Naive thymus-derived CD8-positive, alpha-beta T cell (primary cell): ENCODE measurements at places on chromosomes 5 and 9.

DNA sequence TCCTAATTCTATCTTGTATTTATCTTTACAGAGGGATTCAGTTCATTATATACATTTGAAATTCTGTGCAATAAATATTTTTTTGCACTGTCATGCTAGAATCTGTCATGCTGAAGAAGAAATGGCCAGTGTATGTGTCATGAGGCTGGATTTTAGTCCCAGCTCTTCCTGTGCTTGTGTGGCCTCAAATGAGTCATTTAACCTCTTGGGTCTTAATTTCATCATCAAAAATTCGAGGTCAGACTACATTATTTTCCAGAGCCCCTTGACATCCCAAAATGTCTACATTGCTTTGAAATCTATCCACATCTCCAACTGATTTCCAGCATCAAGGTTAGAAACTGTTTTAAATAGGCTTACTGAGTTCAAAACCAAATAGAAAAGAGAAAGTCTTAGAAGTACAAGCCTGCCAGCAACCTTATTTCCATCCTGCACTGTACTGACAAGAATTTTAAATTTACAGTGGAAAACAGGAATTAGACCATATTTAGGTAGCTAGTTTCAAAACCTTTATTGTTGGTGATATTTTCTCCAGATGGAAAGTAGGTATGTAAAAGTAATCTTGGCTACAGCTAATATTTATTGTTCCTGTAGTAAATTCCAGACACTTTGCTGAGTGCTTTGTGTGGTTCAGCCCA lies 96.7 kb upstream of the MAMDC2 start:
- no peak for DNase-seq

DNA sequence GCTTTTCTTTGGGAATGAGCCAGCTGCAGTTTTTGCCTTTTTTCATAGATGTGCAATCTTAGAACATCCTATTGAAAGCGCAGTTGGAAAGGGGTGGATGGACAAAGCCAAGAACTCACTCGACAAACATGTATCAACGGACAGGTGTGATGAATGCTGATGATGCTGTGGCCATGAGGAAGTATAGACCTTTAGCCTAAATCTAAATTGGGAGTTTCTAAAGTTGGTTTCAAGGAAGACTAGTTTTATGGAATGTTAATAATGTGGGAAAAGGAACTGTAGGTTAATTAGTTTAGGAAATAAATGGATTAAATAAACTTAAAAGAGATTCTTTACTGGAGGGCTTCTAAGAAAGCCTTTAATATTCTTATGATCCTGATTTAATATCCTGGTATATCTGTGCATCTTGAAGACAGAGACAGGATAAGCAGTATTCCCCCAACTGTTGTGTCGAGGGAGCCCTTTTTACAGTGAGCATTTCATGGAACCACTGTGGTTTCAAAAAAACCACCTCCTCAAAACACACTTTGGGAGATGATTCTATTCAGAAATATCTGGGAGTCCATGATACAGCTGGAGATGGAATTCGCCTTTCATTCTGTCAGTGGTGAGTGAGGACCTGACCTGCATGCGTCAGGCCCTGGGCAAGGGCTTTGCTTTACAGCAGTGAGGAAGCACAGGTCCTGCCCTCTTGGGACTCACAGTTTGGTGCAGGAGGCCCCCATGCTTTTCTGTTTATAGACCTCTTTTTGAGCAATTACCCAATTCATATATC lies 82.6 kb downstream of the AOPEP start:
- DNase-seq = no peak

GRCh38 chr5:54743997-54744788 lies 226.6 kb downstream of the SNX18 start:
- peak; percentile 8 for DNase-seq

DNA sequence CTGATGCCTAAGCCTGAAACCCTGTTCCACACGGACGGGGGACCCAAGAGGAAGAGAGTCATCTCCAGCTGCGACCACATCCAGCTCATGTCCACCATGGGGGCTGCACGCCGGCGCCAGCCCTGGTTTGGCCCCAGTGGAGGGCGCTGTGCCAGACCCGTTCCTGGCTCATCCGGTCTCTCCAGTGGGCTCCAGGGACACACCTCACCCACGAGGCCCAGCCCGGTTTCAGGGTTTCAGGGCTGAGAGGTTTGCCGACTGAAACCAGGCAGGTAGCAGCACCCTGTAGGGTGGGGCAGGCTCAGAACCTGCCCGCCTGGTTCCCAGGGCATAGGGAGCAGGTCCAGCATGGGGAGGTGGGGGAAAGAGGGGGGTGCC lies 71.4 kb upstream of the STXBP1 start:
- no peak for DNase-seq

DNA sequence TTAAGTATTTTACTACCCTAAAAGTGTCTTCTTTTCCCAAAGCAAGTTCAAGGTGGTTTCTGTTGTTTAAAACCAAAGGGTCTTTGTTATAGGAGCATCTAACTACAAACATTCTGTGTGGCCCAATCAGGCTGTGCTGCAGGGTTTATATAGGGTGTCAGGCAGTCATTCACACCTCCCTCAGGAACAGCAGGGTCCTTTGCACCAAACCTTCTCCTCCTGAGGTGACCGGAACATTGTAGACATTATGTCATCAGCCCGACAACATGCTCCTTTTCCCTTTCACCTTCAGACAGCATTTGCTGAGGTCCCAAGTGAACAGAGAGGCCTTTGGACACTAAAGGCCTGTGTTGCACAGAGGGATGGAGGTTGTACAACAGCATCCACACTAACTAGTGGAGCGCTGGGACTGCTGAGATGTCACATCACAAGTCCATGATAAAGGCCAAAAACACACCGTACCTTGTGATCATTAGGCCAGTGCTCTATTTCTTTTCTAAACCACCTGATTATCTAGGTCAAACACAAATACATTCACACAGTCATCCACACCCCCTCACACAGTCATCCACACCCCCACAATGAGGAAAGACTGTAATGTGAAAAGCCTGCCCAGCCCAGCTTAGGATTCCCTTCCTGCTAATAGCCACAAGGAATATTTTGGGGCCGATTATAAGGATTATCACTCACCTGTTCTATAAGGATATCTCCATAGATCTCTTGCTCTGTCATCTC lies 123.8 kb upstream of the VLDLR start:
- DNase-seq = no peak

- no peak for DNase-seq
These were observed 163.5 kb upstream of the ADRA1B start for GRCh38 chr5:159752622-159753275.

- no peak for DNase-seq
These were observed 26.6 kb downstream of the MRPL22 start for GRCh38 chr5:154967421-154968024.

GRCh38 chr9:85079349-85079748 lies 409.8 kb downstream of the NTRK2 start:
- DNase-seq = no peak

DNA sequence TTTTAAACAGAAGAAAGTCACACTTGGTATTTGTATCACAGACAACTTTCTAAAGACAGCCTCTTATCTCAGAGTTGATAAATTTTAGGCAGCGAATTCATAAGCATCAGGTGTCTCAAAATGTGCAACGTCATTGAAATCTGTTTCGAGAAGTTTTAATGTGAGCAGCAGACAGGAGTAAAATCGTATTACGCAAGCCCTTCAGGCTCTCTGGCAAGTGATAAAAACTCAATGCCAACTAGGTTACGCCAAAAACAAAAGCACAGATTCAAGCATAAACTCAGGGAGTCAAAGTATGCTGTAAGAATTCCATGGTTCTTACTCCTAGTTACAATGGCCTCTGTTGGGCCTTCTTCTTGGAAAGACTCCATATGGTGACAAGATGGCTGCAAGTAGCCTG lies 244.7 kb downstream of the SEMA5A start:
- DNase-seq = no peak

GRCh38 chr5:74761241-74761640 lies 5.7 kb downstream of the GFM2 start:
- DNase-seq = no peak
